ENCODE measurements at places on chromosomes 4 and X. TPM values are rescaled to one million over a fixed set of nuclear protein-coding genes. Genes with fewer than 3 reads are reported as not detected.
A peak's percentile ranks its signal among the peaks of the same experiment; 100 is the strongest.

MAGEB2 gene
- not detected for total RNA-seq

RIBC1 gene
- total RNA-seq = 0.22 TPM

PAGE2 gene
- not detected for total RNA-seq

AR gene
- total RNA-seq = 19.3 TPM

EXOC1L gene
- total RNA-seq = not detected

PDLIM3 gene
- total RNA-seq = 58.5 TPM

TACR3 gene
- total RNA-seq = not detected

CFAP99 gene
- not detected for total RNA-seq

PHKA1 gene
- 3.5 TPM for total RNA-seq

TCEAL5 gene
- total RNA-seq = not detected

- DNase-seq = no peak
Measured at GRCh38 chrX:1147611-1148515, 64.6 kb downstream of the CRLF2 start.

DNA sequence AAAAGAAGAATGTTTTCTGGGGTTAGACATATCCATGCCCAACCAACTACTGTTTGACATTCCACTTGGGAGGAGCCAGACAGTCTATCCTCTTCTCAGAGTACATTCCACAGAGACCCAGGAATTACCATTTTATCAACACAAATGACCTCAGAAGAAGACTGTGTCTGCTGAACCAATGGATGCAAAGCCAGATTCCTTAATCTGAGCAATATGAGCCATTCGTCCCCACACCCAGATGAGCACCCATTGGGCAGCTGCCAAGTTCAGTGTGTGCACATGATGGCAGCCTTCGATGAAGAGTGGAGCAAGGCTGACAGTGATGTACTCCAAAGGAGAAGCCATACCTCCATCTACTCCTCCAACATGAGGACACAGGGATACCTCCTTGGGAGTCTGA is 111.3 kb downstream of the ZNF674 start:
- DNase-seq = no peak

- no peak for DNase-seq
Measured at GRCh38 chr4:48396043-48396442, 54.7 kb downstream of the SLAIN2 start.

GRCh38 chr4:78477276-78477675 is 74.3 kb upstream of the ANXA3 start:
- DNase-seq = no peak

- no peak for DNase-seq
Measured at GRCh38 chrX:107730298-107730655, 45.3 kb downstream of the TSC22D3 start.

DNA sequence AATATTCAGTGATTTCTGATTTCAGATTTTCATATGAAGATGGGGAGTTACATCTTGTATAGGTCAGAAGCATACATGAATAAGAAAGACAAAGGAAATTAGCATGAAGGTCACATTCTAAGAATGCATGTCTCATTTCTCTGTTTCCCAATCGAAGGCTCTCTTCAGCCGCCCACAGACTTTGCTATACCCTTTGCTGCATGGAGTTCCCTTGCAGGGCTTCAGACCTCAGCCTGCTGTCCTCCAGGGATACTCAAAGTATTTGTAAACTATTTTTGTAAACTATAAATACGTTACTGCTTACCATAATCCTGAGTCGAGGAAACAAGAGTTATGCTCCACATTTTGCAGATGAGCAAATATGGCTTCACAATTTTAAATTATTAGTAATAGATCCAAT is 738.4 kb downstream of the PCDH18 start:
- no peak for DNase-seq

DNA sequence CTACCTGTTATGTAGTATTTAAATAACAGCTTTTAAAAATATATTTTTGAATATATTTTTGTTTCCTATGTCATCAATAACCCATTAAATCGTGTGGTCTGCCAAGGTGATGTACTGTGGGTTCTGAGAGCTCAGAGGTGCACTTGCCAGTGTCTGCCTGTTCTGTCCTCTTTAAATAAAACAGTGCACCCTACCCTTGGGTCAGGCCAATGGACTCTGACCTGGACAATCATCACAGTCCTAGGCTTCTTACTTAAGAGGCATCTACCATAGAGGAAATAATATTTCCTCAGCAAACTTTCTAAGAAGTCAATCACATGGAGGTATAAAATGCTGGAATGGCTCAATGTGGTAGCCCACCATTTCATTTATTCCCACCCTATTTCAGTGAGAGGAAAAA is 26.0 kb upstream of the LHFPL1 start:
- DNase-seq = no peak

GRCh38 chr4:150970685-150971151 is 44.4 kb downstream of the LRBA start:
- DNase-seq = no peak

DNA sequence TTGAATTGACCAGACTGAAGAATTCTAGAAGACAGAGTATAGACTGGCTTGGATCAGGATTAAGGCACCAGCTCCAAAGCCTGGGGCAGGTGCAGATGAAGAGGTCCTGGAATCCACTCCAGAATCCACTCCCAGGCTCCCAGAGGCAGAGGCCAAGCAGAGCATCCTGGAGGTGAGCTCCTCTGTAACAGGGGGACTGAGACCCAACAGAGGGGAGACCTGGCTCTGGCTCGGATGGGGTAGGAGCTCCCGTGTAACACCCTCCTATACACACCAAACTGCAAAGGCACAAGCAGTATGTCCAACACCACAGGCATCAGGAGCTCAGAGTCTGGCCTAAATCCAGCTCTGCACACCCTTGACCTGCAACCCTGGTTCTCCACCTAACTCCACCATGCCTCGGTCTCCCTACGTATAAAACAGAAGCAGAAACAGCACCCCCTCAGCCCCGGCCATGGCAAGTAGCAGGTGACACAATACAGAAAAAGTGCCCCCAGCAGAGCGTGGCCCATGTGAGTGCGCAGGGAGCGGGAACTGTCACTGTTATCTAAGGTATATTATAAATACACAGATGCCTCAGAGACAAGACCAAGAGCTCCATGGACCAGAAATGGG is 14.9 kb downstream of the RNF212 start:
- DNase-seq = peak; percentile 84

- no peak for DNase-seq
Measured at GRCh38 chr4:15878011-15878410, 60.5 kb downstream of the FGFBP1 start.

- no peak for DNase-seq
Measured at GRCh38 chrX:10897768-10898167, 213.4 kb upstream of the HCCS start.

DNA sequence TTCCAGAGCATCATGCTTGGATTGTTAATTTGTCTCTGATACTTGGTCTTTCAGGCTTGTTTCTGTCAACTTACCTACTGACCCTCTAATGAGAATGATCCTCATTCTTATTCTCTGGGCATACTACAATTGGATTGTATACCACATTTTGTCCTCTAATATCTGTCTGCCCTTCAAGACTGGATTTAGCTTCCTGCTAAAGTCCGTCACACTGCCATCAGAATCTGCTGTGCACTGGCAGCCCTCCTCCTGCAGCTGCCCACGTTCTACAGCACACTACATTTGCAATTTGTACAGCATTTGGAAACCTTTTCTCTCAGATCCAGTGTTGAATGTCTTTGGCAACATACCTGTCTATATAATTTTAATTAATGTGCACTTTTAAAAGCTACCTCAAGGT is 183.1 kb downstream of the ZNF330 start:
- no peak for DNase-seq

DNA sequence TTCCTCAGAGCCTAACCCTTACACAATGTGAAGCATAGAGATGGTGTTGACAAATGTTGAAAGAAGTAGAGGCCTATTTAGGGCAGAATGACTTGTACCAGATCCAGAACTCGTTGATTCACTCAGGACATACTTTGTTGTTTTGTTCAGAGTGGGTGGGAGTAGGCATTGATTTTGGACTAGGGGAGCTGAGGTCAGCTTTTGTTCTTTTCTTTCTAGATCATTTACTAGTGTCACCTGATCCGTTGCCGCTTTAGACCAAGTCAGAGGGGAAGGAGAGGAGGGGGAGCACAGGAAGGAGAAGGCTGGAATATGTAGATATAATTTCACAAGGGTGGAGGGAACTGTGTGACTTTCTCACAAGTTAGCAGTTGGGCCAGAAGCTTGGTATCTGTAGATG is 282.4 kb upstream of the GPC4 start:
- no peak for DNase-seq

GRCh38 chr4:41454423-41454822 is 83.5 kb upstream of the LIMCH1 start:
- no peak for DNase-seq

- DNase-seq = no peak
Measured at GRCh38 chr4:41458689-41459088, 79.3 kb upstream of the LIMCH1 start.

DNA sequence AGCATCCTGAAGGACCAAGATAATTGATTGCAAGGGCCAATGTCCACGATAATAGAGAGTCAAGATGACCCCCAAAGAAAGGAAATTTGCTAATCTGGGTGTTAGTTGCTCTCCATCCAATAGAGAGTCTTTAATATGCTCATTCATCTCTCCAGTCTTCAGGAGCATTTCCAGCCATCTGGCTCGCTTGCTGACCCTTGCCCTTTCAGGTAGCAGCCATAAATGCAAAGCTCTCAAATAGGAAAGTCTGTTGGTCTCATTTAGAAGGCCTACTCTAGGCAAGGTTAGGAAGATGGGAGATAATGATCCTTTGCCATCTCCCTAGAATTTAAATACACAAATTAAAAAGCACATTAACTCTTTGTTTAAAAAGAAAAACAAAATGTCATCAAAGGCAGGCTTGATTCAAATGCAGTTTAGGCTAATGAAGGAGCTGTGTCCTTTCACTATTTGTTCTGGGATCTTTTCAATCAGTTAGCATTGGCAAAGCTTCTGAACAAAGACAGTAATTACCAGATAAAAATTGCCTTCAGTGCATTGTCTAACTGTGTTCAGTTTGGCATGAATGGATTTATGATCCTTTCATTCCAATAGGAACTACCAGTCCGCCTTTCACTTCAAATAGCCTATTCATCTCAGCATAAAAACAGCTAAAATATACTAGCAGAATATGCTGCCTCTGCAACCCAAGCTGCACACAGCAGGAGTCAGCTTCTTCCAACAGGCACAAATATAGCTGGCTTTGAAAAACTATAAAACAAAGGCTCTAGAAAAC is 49.6 kb upstream of the ATXN3L start:
- DNase-seq = no peak

DNA sequence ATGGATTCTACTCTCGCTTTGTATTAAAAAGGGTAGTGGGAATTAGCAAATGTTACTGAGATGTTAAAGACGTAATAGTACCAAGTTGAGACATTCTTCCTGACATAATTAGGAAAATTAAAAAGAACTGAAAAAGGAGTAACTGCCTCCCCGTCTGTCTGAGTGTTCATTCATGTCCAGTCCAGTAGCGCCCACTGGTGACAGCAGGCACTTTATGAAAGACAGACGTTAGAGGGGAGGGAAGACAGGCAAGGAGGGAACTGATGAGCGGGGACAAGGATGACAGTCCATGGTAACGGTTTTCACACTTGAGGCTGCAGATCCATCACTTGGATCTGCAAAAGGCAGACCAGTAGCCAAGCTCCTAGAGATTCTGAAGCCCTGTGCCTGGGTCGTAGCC is 326.7 kb downstream of the STK32B start:
- DNase-seq = no peak

DNA sequence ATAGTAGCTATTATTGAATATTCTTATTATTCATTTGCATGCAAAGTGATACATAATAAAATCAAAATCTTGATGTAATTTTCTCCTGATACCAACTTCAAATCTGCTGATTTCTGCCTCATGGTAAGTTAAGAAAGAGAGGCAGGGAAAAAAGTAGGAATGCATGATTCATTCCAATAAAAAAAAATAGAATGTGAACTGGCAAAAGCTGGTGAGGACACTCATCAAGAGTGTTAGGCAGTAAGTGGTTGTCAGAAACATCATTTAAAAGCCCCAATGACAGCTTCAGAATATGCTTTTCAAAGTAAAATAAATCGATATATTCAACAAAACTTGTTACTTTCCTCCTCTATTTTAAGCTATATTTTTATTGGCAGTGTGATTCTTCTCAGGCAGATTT is 979.1 kb downstream of the TECRL start:
- DNase-seq = no peak

DNA sequence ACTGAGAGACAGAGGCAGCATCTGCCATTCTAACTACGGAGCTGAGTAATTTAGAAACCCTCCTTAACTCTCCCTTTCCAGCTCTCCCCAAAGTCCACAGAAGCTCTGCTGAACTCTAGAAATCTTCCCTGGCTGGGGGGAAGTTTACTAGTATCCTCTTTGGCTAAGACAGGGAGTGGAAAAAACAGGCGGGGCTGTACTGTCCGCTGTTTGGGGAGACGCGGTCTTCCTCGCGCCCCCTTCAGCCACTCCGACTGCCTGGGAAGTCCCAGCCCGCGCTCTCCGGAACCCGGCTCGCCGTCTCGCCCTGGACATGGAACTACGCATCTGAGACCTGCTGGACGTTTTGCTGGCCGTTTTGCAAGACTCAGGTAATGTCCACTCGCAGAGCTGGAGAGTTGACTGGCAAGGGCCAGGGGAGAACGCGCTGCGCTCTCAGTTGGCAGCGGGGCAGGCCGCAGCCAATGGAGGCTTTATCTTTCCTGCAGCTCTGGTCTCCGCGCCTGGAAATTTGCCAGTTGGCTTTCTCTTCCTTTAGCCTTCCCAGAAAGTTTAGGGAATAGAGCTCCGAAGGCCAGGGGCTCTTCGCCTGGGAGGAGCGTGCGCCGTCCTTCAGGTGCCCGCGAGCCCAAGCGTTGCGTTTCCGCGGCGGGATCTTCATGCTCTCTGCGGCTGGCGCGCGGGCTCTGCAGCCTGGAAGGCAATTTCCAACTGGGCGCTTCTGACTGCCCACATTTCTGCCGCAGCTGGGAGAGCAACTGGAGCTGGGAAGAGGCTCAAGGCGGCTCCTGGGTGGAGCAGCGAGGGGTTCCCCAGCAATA is 892 bp downstream of the IL1RAPL2 start:
- no peak for DNase-seq

DNA sequence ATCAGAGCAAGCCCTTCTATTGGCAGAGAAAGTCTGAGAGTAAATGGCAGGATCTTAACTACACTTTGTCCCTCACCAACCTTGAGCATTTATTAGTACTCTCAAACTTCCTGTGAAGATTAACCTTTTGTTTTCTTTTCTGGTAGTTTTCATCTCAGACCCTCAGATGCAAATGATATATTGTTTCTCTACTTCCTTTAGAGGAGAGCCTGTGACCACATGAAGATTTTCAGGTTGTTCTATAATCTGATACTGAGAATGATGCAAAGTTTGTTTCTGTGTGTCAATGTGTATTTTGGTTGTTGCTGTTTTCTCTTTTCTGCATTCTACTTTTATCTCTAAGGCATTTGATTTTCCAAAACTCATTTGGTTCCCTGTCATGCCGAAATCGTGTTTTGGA is 165.8 kb upstream of the CYSLTR1 start:
- DNase-seq = no peak

GRCh38 chrX:37993837-37994619 is 12.3 kb upstream of the SYTL5 start:
- no peak for DNase-seq

GRCh38 chrX:9627922-9628321 is 137.7 kb downstream of the GPR143 start:
- no peak for DNase-seq
